ENCODE measurements at places on chromosomes 11 and 22.

DNA sequence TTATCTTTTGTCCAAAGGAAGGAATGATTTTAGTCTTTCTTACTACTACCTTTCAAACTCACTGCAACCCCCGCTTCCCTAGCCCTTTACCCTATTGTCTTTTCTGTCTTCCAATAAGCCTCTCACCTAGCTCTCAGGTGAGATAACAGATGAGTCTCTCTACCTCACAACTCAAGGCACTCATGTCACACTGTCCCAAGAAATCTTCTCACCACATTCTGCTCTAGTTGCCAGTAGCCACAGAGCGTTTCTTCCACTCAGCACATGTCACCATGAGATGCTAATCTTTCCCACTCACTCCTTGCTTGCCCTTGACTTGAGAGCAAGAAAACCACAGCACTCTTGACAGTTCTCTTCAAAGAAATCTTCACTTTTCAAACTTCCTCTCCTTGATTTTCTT lies 32.7 kb upstream of the TMEM41B start:
- no peak for DNase-seq

DNA sequence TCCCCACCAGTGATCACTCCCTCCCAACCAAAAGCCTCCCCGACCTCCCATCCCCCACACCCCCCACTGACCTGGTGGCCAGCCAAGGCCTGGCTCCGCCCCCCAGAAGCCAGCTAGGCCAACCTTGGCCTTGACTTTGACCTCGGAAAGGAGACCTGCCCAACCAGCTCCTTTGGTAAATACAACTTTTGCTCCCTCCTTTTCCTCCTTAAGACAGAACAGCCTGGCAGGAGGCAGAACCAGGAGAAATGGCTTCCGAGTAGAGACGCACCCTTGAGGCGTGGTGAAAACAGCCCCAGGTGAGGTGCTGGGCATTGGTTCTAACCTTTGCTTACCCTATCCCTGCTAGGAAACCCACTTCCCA lies 27.0 kb downstream of the PLEKHA7 start:
- no peak for DNase-seq

GRCh38 chr22:31995046-31995445 lies 48.0 kb upstream of the SLC5A1 start:
- DNase-seq: no peak

GRCh38 chr11:66326261-66327111 lies 9.6 kb upstream of the CD248 start:
- DNase-seq: no peak

DNA sequence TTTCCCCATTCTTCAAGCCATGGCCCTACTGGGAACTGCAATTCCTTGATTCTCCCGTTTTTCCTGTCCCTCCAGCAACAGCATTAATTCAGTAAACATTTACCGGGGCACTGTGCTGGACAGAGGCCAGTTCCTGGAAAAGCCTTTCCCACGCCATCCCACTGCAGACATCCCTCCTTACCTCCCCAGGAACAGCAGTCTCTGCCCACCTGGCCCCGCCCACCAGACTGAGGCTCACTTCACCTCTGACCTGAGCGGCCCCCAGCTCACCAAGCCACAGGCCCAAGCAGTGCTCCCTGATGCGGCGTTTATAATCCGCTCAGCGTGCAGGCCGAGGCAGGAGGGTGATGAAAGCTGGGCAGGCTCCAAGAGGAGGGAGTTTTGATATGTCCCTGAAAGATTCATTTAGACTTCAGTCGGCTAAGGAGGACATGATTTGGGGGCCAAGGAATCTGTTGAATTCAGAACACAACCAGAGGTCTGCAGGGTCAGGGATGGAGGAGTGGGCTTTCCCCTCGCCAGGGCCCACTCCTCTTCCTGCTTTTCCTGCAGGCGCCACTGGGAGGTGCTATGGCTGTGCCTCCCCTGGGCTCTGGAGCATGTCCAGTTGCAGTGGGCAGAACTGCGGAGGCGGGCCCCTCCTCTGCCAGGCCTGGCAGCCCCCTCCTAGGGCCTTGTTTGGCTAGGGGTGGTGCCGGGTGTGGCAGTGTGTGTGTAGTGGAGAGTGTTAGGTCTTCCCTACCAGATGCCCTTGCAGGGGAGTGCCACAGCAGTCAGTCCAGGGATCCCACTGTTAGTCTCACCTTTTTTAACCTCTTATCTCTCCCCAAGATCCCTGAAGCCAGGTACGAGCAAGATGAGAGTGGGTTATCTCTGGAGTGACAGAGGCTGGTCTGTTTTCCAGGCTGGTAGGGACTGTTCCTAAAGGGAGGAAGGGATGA lies 1.4 kb upstream of the TAGLN start:
- DNase-seq: no peak

All from stimulated activated CD8-positive, alpha-beta memory T cell treated with anti-CD3 and anti-CD28 coated beads, Interleukin-15, amount 100 ng/mL, for 1 hour (primary cell).